Ammon's horn (tissue), 1 donor: ENCODE measurements at places on chromosomes 5 and 9.

GRCh38 chr9:94270009-94270408 is 10.9 kb downstream of the ZNF169 start:
- DNase-seq: no peak

DNA sequence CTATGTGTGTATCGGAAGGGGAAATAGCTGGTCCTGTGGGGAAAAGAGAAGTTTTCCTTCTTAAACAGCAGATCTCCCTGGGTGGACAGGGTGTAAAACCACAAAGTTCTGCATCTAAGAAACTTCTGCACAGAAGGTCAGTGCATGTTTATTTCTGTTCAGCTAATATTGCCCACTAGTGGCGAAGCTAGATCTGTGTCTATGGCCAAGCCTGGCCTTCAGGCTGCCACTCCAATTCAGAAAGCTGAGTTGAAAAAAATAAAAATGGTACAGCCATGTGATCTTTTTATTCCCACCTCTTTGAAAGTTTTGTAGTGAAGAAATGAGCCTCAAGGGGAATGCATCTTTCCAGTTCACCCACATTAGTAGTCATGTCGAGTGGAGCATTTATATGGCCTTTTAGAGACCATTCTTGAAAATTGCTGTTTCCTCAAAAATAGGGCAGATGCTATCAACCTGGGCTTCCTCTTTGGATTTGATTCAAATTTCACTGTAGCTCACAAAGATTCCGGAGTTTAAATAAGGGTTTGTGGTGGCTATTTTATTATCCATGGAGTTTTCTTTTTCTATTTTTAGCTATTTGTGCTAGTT is 488.0 kb downstream of the PRELID2 start:
- DNase-seq: no peak

DNA sequence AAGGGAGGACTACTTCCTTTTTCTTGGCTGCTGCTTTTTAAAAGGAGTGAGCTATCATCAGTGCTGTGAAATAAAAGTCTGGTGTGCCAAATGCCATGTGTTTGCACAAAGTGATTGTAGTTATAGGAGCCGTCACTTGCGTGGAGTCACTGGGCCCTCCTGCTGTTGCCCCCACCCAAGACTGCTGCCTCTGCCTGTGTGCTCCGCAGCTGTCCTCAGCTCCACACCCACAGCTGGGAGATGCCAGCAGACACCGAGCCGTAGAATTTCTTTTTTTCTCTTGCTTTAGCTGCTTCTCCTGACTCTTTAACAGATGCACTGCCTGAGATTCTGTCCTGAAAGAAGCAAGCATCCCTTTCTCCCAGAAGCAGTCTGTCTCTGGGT is 9.8 kb upstream of the GLE1 start:
- DNase-seq: no peak

DNA sequence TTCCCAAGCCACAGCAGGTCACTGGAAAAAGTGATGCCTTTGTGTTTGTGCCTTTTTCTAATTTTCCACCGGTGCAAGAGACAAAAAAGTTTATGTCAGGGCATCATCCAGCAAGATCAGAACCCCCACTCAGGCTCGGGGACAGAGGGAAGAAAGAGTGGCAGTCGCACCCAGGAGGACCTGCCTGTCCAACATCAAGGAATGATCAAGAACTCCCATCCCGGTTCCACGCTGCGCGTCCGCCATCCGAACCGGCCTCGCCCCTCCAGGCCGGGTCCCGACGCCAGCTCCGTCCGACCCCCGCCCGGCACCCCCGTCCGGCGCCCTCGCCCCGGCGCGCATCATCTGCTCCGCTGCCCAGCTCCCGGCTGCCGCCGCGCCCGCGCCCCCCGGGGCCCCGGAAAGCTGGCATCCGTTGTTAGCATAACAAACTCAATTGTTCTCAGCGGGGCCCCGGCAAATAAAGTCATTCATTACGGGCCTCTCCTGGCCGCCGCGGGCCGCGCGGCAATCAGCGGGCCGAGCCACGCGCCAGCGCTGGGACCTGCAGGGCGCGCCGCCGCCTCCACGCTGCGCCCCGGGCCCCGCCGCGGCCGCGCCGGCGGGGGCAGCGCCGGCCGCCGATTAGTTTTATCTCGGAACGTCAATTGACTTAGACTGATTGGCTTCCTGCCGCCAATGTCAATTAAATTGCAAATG is 48.1 kb downstream of the PAX5 start:
- DNase-seq: no peak

GRCh38 chr5:130102960-130103359 is 198.7 kb downstream of the CHSY3 start:
- no peak for DNase-seq

- DNase-seq: no peak
These were observed 310.4 kb downstream of the GADD45G start for GRCh38 chr9:89915187-89915586.

DNA sequence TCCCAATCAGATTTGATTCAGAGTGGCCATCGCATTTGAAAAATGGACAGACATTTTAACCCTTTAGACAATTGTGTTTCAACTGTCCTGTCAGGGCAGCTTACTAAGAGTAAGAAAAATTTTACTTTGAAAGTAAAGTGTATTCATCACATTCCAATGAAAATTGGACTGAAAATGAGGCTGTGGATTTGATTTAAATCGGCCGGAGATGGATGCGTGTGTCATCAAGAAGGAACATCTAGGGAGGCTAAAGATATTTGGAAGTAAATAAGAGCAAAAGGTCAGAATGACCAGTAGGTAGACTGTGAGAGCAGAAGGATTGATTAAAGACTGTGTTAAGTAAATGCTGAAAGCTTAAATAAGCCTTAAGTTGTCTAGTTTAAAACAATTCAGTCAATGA is 1.5 kb downstream of the ZCCHC7 start:
- DNase-seq: no peak

DNA sequence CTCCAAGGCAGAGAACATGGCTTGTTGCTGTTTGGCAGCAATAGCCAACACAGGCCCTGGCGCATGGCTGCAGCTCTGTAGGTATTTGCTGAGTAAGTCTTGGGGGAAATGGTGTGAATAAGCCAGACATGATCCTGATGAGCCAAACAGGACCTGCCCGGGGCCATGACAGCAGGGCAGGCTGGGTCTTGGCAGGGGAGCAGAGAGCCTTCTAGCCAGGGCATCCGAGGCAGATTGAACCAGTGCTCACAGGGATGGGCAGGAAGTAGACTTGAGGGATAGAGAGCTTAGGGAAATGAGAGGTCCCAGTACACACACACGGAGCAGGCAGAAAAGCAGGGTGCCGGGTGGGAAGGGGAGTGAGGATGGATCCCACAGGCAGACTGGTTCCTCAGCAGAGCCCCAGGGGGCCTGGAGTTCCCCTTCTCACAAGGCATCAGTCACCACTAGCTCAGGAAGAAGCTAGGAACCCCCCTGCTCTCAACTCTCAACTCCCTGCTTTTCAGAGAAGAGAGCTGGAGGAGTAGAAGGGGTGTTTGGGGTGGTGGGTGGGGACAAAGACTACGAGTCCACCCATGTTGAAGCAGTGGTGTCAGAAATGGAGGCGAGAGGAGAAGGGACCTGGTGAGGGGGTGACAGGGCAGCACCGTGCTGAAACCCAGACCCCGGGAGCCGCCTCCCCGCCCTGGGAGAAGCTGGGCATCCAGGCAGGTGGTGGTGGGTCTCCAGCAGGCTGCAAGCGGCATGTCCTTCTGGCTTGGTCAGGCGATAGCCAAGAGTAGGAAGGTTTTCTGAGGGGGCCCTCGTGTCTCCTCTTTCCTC is 111.1 kb downstream of the RGS3 start:
- DNase-seq: no peak

GRCh38 chr5:170821257-170821800 is 37.8 kb downstream of the GABRP start:
- DNase-seq: no peak

DNA sequence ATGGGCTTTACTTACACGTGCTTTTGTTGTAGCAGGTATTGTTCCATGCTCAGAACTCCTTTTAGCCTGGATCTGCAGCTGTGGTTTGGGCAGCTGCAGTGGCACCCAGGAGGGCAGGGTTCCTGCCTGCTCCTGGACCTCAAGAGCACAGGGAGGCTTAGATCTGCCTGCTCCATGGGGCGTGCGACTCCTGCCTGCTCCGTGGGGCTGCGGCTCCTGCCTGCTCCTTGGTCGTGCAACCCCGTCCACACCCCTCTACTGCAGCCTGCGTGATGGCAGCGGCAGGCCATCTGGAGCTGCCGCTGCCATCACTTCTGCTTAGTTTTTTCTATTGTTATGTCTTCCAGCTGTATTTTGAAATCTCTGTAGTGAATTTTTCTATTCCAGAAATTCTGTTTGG is 11.7 kb upstream of the UGT3A2 start:
- DNase-seq: no peak

- no peak for DNase-seq
These were observed 244.5 kb downstream of the NR3C1 start for GRCh38 chr5:143159031-143159430.

DNA sequence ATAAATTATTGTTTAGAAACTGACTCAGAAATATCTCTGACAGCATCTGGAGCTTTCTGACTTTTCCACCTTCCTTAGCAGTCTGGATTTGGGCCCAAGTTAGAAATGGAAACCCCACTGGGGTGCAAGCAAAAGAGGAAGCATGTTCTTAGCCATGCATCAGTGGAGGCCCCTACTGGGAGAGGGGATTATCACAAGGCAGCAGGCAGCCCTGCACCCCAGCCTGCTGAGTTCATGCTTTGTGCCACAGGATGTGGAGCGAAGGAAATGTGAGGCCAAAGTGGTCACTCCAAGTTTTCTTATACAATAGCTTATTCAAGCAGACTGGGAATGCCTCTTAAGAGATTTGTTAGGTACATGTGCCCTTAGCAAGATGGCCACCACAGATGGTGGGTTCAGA is 146.5 kb upstream of the TLX3 start:
- no peak for DNase-seq
